NCI-H510A treated with DMSO at 0.1 percent for 48 hours (cell line): ENCODE measurements at places on chromosomes 7 and 10.

DNA sequence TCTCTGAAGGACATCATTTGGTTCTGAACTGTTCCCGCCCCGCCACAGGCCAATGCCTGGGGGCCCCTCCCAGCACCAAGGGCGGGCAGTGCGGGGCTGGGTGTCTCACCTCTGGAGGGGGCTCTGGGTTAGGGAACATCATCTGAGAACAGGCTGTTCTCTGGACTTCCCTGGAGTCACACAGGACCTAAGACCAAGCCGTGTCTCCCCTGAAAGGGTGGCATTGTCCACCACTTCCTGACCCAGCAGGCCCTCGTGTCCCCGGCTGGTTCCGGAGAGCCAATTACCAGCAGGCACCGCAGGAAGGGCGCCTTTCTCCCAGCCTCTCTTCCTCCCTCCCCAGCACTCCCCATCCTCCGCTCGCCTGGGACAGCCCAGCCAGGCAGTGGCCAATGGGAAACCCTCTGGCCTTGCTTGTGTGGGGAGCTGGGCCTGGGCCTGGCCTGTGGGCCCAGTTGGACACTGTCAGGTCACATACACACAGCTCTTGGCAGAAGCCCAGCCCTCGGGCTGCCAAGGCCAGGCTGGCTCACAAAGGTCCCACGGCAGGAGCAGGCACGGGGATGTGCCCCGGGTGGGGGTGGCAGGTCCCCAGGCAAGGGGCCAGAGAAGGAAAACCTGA, 119.5 kb downstream of the SPDYE5 start:
- DNase-seq = no peak

- DNase-seq = no peak
Observed at GRCh38 chr10:47112612-47113011, 187.4 kb upstream of the GDF10 start.

GRCh38 chr10:22832066-22832602, 95.7 kb upstream of the ARMC3 start:
- DNase-seq = no peak

DNA sequence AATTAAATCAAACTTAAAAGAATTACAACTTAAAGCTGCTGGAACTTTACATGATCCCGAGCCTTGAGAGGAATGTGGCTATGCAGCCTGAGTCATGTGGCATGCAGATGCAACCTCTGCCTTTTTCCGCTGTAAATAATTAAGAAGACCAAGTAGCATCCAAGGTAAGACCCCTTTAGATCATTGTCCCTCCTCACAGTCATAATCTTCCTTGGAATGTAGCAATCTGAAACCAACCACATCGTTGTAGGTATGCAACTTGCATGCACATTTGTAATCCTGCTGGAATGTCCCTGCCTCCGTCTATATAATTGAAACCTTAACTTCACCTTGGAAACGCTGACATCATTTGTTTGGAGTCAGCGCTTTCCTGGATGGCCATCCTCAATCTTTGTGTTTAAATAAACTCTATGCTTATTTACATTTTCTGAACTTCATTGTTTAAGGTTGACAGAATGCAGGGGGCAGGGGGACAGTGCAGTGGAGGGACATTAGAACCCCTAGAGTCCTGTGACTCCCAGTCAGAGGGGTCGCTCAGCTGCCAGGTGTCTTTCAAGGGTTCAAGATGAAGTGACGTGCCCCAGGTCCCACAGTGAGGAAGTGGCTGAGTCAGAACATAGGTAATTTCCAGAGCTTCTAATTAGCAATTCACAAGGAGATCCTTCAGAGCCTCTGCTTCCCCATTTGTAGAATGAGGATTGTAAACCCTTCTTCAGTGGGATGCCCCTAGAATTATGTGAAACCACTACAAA, 110.7 kb downstream of the RALA start:
- peak; percentile 53 for DNase-seq

- no peak for DNase-seq
Observed at GRCh38 chr7:16025696-16026095, 339.2 kb upstream of the MEOX2 start.

GRCh38 chr10:29249018-29249417, 39.9 kb upstream of the LYZL1 start:
- DNase-seq = no peak

DNA sequence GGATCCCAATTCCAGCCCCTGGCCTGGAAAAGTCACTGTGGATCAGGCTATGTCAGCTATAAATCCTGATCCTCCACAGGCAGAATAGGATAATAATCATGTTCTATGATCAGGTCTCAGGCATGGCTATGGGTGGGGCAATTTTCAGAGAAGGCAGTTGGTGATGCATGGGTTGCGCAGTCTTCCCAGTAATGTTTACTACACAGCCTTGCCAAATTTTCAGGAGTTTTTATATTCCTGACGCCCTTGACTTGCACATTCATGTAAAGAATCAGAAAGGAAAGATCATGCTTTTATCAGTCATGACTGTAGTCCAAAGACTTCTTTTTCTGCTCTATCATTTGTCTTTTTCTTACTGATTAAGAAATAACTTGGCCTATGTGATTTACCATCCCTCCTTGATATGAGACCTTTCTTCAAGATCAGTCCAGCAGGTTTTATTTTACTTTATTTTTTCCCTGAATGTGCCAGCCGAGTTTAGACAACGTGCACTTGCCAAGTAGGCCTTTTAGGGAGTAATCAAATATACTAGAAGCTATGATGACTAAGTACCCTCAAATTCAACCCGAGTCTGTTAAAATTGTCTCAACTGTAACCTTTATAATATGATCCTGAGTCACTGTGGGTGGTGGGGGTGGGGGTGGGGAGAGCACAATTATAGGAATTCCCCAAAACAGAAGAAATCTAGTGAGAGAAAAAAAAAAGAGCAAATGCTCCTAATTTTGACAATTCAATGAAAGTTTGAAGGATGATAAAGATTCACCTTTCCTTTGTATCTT, 31.9 kb downstream of the ARL4A start:
- no peak for DNase-seq

DNA sequence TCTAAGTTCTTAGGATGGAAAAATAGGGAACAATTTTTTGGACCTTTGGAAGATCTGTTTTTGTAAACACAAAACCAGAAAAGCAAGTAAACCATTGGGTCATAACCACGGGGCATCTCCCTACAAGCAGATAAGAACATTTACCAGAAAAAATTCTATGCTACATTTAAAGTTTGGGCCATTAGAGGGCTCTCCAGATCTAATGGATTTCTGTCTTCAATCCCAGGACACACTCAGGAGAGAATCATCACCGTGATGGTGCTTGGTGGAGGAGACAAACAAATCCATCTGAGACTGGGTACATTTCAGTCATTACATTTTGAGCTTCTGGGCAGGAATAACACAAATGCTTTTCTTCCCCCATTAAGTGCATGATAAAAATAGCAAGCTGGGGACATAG, 178.4 kb upstream of the TARP start:
- peak; percentile 4 for DNase-seq

DNA sequence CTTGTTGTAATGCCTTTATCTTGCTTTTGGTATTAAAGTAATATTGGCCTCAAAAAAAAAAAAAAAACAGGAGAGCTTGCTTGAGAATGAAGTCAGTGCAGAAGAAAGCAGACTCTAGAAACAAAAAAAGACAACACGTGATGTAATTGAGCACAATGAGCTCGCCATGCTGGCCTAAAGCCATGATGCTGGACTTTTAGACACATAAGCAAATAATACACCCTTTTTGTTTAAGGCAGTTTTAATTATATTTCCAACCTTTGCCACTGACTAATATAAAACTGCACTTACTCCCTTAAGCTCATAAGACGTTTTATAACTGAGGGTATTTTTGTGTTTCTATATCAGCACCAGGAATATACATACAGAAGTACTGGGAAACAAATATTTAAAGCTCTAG, 798.3 kb downstream of the KCNMA1 start:
- DNase-seq = no peak

DNA sequence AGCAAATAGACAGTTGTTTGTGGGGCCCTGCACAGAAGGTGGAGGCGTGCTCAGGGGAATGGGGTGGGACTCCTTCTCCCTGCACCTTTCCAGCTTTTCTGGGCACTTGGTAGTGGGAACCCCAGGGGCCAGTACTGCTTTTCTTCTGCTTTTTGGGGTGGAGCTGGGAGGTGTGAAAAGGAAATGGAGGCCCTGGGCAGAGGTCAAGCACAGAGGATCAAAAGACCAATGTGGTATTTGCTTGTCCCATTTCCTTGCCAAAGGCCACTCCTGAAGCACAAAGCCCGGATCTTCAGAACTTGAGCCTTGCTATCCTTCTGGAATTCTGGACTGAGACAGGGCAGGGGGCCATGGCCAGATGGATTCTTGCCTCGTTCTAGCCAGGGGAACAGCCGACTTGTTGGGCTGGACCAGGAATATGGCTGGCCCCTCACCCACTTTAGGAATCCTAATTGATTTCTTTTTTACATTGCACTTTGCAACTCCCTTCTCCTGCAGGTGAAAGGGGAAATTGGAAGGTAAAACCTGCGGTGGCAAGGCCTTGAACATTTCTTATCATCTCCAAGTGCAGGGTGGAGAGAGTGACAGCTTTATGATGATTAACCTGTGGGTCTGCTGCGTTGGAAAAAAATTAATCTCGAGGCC, 26.5 kb downstream of the ADRA2A start:
- DNase-seq = no peak

DNA sequence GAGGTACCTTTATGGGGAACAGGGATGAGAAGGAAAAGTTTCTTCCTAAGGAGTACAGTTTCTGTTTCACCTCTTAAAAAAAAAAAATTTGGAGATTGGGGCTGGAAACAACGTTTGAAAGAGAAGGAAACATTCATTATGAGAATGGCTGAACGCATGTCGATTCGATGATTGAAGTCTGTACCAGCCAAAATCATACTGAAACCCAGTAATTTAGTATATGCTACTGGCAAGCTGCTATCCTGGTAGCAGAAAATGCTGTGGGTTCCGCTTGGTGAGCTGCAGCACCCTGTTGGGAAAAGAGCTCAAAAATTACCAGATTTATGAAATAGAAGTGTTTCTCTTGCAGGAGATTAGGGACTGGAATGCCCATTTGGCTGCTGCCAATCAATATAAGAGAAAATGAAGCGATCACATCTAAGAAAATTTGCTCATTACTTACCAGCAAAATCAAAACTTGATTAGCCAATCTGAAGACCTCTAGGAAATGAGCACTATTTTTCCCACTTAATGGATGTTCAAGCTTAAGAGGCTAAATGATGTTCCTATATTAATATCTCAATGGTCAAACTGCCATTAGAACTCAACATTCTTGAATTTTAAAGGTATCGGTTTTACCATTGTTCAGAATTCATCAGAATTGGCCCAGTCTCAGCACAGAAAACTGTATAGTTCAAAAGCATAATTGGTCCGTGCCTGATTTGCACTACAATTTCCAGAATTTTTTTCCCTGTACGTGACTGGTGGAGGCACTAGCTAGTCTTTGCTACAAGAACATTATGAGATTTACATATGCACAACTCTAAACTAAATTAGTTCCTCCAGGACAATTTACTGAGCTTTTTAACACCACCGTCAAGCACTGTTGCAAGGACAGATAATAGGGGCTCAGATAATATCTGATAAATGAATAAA, 1.2 kb upstream of the ITGB1 start:
- no peak for DNase-seq

GRCh38 chr10:97025613-97026242, 160.0 kb downstream of the SLIT1 start:
- DNase-seq = peak; percentile 20

- DNase-seq = no peak
Observed at GRCh38 chr10:124341768-124342135, 77.0 kb downstream of the OAT start.

DNA sequence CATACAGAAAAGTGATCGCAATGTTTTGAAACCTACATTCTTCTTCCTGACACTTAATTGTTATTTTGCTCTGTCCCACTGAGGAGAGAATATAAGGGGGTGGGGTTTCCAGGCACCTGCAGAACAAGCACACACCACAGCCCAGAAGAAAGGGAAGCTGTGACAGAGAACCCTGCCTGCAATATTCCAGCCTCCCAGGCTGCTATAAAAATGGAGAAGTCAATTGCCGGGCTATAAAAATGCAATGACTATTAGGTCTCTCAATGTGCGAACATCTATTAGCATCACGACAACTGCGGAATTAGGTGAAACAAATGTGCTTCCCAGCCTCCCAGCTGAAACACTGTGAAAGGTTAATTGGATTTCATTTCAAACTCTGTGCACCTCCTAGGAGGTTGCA, 145.3 kb upstream of the FRMD4A start:
- DNase-seq = no peak

DNA sequence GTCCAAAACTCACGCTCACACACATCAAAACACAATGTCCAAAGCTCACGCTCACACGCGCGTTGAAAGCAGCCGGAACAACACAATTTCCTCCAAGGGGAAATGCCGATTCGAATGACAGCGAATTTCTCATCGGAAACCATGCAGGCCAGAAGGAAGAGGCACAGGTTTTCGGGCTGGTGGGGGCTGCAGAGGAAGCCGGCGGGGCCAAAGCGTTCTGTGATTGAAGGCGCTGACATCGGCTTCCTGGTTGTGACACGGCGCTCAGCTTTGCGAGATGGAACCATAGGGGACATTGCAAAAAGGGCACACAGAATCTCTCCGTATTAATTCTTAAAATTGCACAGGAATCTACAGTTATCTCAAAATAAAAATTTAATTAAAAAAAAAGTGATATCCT, 61.3 kb downstream of the FOXL3 start:
- no peak for DNase-seq

DNA sequence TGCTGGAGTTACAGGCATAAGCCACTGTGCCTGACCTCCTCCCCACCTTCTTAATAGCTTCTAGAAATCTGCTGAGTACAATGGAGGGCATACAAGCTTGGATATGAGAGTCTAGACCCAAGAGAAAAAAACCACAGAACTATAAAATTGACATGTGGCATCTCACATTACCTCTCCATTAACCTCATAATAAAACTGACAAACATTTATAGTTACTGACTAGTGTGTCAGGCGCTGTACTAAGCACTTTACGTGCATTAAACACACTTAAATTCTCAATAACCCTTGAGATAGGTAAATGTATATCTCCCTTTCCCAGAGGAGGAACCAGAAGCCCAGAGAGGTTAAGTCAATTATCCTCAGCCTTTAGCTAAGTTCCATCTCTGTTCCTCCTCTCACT, 300.5 kb upstream of the MYO3A start:
- no peak for DNase-seq

- no peak for DNase-seq
Observed at GRCh38 chr10:81081887-81082620, 544.4 kb downstream of the SH2D4B start.

- DNase-seq = no peak
Observed at GRCh38 chr10:126957111-126957510, 51.9 kb downstream of the DOCK1 start.

DNA sequence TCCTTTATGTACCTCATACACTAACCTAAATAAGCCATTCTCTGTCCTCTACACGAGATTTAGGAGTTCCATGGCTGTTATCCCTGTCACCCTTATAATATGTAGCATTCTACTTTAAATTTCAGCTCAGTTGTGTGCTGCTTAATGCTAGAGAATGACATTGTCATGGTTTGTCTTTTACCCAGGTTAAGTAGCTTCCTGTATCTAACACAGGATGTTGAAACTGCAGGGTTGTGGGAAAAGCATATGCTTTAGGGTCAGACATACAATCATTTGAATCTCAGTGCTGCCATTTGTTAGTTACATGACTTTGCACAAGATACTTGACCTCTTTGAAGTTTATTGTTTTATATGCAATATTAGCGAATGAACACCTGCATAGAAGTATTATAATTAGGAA, 235.1 kb upstream of the CACNA2D1 start:
- no peak for DNase-seq

GRCh38 chr10:105647354-105647753, 1006.3 kb downstream of the SORCS3 start:
- no peak for DNase-seq
